ENCODE measurements at places on chromosomes 4 and X.
A peak's percentile ranks its signal among the peaks of the same experiment; 100 is the strongest.

DNA sequence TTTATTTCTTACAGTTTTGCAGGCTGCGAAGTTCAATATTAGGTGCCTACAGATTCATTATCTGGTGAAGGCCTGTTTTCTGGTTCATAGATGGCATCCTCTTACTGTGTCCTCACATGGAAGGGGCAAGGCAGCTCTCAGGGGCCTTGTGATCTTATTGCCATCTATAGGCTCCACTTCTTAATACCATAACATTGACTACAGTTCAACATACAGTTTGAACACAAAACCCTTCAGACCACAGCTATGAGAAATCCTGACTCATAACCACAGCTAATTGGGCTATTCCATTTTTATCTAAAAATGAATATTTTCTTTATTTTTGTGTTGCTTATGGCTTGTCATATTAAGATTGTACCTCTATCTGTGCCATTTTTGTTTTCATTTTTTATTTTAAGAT lies 72.3 kb downstream of the STAG2 start:
- DNase-seq, result no peak

DNA sequence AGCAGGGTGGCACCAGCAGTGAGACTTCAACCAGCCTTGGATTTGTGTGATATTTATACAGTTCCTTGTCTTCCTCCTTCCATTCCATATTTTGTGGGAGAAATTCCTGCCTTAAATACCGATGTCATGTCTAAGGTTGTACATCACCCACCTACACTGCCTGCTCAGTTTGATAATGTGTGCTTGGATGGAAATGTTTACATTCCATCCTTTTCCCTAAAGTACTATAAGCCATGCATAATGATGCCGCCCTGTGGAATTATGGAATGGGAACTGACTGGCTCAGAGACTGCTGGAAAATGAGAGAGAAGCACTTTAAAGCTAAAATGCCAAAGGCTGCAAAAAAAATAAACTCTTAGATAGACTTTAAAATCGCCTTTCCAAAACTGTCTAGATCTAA lies 11.3 kb upstream of the GLUD2 start:
- DNase-seq, result no peak

GRCh38 chrX:100449696-100450608 lies 39.9 kb upstream of the PCDH19 start:
- DNase-seq, result no peak

DNA sequence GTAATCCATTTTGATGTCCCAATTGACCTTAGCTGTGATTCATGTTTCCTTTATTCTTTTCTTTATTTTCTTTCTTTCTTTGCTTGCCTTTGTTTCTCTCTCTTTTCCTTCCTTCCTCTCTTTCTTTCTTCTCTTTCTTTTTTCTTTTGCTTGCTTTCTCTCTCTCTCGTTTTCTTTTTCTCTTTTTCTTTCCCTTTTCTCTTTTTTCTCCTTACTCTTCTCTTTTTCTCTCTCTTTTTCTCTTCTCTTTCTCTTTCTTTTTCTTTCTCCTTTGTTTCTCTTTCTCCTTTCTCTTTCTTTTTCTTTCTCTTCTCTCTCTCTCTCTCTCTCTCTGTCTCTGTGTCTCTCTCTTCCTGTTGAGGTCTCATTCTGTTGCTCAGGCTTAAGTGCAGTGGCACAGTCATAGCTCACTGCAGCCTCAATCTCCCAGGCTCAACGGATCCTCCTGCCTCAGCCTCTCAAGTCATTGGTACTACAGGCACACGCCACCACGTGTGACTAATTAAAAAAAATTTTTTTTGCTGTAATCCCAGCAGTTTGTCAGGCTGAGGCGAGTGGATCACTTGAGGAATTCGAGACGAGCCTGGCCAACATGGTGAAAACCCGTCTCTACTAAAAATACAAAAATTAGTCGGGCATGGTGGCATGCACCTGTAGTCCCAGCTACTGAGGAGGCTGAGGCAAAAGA lies 8.0 kb upstream of the DHRSX start:
- no peak for DNase-seq

GRCh38 chr4:145804116-145804515 lies 124.2 kb downstream of the C4orf51 start:
- no peak for DNase-seq

DNA sequence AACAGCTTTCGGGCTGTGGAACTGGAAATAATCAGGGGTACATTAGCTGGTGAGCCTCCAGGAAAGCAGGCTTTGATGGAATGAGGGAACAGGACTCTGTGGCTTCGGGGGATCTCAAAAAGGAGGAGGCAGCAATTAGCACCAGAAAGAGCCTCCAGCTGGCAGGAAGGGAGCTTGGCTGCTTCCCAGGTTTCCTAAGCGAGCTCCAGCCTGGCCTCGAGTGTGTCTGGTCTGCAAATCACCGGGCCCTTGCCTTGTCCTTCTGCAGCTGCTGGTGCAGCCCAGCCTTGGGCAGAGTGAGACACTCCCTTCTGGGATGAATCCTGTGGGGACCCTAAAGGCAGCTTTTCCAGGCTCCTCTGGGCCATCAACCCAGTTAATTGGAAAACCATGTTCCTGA lies 10.7 kb upstream of the PDHA1 start:
- DNase-seq, result no peak

DNA sequence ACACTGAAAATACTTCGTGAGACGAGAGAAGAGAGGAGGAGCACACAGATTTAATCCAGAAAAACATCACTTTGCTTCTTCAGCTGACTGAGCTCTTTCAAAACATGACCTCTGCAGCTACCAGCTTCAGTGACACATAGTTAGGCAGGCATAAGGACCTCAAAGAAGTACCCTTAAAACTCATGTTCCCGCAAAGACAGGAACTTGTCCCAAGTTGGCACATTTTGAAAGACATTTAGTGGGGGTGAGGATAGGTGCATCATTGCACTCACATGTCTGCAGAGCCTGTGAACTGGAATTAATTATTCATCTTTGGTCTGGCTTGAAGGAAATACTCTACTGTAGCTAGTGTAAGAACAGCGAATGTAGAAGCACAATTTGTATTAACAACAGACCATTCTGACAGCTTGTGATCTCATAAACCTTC lies 221.8 kb downstream of the MGST2 start:
- no peak for DNase-seq

DNA sequence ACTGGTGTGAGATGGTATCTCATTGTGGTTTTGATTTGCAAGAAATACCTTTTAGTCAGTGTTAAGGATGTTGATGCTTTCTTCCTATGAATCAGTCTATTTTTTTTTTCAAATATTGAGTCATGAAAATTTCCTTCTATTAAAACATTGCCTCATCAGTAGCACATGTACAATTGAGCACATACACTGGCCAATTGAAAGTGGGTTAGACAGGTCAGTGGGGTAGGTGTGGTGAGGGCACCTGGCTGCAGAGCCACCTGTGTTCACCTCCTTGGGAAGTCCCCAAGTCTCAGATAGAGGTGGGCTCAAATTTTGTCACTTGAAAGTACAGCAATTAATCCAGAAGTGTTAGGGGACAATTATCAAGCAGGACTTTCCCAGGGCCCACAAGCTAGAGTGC lies 243.7 kb downstream of the SPRY1 start:
- no peak for DNase-seq

GRCh38 chr4:176270669-176271068 lies 1.6 kb upstream of the ASB5 start:
- DNase-seq, result no peak

DNA sequence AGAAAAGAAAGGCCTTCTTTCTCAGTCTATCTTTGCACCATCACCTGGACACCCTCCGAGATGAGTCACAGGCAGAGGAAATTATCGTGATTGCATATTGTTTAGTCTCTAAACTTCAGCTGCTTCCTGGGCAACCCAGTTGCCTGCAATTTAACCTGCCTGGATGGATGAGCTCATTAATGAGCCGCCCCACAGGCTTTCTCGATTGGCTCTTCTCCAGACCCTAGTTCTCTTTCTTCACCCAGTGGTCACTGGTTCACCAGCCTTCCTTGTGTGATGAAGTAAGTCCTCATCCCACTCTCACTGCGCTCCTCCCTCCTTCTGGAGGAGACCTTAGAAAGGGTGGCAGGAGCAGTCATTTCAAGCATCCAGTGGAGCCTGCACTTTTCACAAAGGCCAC lies 94.4 kb downstream of the SOWAHB start:
- DNase-seq, result peak; percentile 29

DNA sequence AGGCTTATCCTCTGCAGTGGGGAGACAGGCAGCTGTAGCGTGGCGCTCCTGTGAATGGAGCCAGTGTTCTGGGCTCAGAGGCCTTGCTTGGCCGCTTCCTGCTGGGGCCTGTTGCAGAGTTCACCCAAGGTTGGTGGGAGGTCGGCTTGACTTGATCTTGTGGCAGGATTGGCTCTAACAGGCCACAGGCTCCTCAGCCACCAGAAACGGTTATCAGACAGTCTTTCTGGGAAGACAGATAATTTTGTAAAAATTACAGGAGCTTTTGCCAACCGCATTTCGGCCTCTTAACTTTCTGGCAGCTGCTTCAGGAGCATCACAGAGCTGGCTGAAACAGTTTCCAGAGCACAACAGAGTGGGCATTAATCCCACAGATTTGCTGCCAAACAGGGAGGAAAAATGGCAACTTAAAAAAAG lies 66.4 kb downstream of the DIPK2B start:
- DNase-seq, result no peak

DNA sequence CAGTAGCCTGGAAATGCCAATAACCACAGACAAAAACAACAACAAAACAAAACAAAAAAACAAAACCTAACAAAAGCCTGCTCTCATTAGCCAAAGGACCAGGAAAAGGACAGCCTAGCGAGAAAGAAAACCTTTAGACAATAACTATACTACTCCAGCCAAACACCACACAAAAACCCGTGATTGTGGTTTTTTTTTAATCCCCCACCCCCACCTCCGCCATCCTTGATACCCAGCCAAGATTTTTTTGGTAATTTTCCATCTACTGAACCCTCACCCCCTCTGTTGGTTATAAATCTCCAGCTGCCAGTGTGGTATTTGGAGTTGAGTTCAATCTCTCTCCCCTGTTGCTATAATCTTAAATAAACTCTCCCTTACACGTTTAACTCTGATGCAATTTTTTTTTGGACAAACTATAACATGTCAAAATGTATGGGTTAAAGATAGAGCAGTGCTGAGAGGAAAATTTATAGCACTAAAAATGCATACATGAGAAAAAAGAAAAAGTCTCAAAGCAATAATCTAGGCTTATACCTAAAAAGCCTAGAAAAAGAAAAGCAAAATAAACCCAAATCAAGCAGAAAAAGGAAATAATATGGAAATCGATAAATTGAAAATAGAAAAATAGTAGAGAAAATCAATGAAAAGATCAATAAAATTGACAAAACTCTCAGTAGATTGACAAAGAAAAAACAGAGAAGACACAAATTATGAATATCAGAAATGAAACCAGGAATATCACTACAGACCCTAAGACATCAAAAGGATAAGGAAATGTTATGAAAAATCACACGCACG lies 83.7 kb downstream of the NAT8L start:
- DNase-seq, result no peak

GRCh38 chrX:122625821-122626220 lies 558.3 kb upstream of the GRIA3 start:
- no peak for DNase-seq

DNA sequence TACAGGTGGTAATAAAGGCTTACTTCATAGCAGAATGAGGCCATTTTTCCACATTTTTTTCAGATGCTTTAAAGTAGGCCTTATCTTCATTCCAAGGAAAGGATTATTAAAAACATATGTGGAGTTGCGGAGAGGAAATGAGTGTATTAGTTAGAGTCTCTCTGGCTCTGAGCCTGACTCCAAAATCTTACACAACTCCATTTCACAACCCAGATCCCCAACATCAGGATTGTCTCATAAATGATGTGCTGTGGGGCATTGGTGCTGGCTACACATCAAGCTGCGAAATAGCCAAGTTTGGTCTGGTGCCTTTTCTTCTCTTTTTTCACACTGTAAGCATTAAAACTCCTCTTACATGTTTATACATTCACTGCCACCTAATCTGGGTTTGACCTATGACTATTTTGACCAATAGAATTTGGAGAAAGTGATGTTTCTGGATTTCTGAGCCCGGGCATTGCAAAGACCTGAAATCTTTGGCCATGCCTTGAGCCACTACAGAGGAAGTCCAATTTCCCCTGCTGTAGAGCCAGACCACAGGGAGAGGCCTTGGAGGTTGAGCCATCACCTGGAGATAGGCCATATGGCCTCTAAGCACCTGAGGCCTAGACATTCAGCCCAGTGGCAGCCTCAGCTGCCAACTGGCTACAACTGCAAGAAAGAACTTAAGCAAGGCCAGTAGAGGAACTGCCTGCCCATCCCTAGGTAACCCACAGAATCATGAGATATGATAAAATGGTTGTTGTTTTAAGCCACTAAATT lies 16.7 kb upstream of the SOD3 start:
- DNase-seq, result no peak

DNA sequence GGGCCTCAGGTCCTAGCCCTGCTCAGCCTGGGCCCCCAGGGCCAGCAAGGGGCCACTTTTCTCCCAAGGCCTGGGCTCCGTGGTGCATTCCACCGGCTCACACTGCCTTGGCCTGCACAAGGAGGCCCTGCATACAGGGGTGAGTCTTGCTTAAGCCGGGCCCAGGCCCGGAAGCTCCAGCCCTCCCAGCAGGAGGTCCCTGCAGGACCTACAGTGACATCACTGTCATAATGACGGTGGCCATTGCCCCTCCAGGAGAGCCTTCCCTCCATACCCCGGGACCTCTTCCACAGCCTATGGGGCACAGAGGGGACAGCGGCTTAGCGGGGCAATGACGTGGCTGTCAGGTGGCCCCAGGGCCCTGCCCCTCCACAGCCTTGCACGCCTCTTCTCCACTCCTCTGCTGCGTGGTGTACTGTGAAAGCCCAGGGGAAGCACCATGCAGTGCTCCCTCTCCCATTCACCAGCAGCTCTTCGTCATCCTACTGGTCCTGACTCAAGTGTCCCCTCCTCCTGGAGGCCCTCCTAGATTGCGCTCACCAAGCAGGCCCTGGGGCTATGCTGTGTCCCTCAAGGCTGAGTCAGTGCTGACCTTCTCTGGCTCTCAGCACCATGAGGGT lies 32.3 kb upstream of the AFAP1 start:
- DNase-seq, result no peak

GRCh38 chr4:78599931-78600375 lies 48.4 kb downstream of the ANXA3 start:
- no peak for DNase-seq

DNA sequence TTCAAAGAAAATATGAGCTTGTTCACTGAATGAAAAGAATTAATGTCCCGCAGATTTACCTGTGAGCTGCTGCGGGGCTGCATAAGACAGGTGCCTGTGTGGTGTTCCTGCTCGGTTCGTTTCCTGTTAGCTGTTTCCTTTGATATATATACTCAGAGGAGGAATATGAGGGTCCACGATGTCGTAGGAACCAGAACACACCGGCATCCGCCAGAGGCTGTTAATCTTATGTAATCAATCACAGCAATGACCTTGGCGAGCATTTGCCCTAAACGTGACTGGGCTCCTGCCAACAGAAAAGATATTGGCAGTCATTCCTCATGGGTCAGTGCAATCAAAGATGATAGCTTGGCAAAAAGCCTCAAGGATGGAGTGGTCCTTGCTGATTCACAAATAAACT lies 260.1 kb downstream of the EVC2 start:
- no peak for DNase-seq

DNA sequence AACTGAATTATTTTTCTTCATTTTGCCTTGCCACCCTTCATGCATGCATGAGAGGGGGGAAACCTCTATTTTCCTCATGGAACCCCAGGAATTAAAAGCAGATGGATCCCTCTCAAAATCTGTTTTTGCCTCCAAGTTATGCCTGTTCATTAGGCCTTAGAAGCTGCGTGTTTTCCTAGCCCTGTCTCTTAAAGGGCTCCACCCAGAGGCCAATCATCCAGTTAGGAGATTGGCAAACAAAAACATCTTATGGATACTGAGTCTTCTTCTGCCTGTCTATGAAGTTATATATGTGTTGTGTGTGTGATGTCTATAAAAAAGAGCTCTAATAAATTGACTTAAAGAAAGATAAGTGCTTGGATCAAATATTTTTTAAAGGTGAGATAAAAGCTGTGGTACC lies 142.9 kb downstream of the ANAPC10 start:
- no peak for DNase-seq
